ENCODE measurements at places on chromosomes 16 and 17.

- H3K4me3 ChIP-seq: no peak overlapping the region
- H3K36me3 ChIP-seq: peaks cover 72% of the 10 kb centered on the region
- no peaks in the 10 kb centered on the region for H3K27me3 ChIP-seq
- no peaks in the 10 kb centered on the region for H3K4me1 ChIP-seq
Measured at GRCh38 chr16:4870138-4870671, 22.9 kb downstream of the UBN1 start.

- H3K27me3 ChIP-seq: no peaks in the 10 kb centered on the region
- H3K4me1 ChIP-seq: no peaks in the 10 kb centered on the region
- H3K36me3 ChIP-seq: no peaks in the 10 kb centered on the region
- H3K27ac ChIP-seq: no peak overlapping the region
- DNase-seq: no peak
- H3K4me3 ChIP-seq: no peak overlapping the region
Measured at GRCh38 chr16:86245351-86245750, 265.0 kb upstream of the FOXF1 start.

- H3K4me3 ChIP-seq: peak overlapping the region; percentile 95
- DNase-seq: no peak
- peak overlapping the region; percentile 92 for H3K27ac ChIP-seq
- H3K27me3 ChIP-seq: no peaks in the 10 kb centered on the region
Measured at GRCh38 chr16:19520861-19521331, 1.0 kb downstream of the GDE1 start.

DNA sequence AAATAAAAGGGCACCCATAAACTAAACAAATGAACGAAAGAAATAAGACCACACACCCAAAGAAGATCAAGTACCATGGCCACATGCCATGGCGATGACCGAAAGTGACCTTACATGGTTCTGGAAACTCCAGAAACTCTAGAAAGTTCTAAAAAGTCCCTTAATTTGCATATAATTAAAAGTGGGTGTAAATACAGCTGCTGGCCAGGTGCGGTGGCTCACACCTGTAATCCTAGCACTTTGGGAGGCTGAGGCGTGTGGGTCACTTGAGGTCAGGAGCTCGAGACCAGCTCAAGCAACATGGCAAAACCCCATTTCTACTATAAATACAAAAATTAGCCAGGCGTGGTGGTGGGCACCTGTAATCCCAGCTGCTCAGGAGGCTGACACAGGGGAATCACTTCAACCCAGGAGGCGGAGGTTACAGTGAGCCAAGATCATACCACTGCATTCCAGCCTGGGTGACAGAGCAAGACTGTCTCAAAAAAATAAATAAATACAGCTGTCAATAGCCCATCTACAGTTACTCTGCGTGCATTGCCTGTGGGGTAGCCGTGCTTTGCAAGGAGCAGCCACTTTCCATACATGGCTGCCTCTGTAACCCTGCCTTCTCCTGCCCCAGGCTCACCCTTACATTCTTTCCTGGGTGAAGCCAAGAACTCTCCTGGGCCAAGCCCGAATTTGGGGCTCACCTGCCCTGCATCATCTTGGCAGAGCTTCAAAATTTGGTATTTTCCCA, 7.2 kb upstream of the ZNF778 start:
- DNase-seq: no peak
- no peaks in the 10 kb centered on the region for H3K4me1 ChIP-seq
- no peak overlapping the region for H3K27ac ChIP-seq
- H3K36me3 ChIP-seq: no peaks in the 10 kb centered on the region
- H3K27me3 ChIP-seq: no peaks in the 10 kb centered on the region
- no peak overlapping the region for H3K4me3 ChIP-seq

DNA sequence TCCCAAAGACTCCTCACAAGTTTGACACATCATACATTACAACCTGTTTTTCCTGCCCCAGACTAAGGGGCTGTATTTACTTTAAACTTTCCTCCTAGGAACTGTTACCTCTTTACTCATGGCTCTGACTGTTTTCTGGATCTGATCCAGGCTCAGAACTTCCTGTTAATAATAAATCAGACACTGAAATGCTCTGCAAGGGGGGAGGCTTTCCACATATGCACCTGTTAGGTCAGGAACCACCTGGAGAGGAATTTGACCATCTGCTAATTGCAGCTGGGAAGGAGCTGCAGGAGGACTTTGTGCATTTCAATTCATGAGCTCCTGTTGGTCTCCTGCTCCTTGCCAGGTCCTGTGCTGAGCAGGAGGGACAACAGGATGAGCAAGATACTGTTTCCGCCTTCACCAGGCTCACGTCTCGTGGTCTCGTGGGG, 476.9 kb upstream of the CDH5 start:
- H3K36me3 ChIP-seq: no peaks in the 10 kb centered on the region
- H3K4me1 ChIP-seq: no peaks in the 10 kb centered on the region
- no peak overlapping the region for H3K27ac ChIP-seq
- no peaks in the 10 kb centered on the region for H3K27me3 ChIP-seq

DNA sequence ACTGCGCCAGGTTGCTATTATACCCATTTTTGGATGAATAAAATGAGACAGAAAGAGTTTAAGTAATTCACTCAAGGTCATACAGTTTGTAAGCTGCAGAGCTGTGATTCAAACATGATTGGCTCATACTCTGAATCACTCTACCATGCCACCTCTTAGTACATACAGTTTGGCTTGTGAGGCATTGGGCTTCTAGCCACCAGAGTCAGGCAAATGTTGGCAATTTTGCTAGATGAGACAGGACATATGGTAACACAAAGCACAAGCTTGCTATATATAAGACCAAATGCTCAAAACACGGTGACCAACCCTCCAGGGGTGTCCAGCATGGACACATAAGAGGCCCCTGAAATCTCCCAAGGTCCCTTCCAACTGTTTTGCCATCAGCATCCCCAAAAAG, 236.0 kb upstream of the IRX5 start:
- H3K27ac ChIP-seq: no peak overlapping the region
- H3K4me1 ChIP-seq: no peaks in the 10 kb centered on the region
- H3K27me3 ChIP-seq: no peaks in the 10 kb centered on the region
- H3K4me3 ChIP-seq: no peak overlapping the region
- no peaks in the 10 kb centered on the region for H3K36me3 ChIP-seq

DNA sequence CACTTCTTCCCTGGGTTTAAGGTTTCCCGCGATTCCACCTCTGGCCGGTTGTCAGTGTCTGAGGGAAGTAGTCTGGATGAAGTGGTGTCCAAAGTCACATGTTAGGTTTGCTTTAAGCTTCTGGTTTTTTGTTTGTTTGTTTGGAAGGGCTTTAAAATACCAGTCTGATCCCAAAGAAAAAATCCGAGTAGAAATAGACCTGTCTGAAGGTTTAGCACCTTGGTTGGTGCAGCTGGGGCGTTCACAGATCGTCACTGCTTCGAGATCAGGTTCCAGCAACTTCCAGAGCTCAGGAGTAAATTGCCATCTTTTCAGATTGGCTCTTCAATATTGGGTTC, 567 bp downstream of the TMEM97 start:
- peaks cover 19% of the 10 kb centered on the region for H3K4me1 ChIP-seq
- H3K27me3 ChIP-seq: no peaks in the 10 kb centered on the region
- no peak for DNase-seq
- H3K27ac ChIP-seq: no peak overlapping the region

DNA sequence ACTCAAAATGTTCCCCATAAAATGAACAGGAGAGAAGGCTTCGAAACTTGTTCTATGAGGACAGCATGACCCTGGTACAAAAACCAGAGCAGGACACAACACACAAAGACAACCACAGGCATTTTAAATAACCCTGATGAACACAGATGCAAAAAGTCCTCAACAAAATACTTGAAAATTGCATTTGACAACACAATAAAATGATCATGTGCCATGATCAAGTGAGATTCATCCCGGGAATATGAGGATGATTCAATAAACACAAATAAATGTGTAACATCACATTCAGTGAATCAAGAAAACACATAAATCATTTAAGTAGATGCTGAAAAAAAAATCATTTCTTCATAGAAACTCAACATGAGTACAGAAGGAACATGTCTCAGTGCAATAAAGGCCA, 208.4 kb upstream of the WSB1 start:
- no peaks in the 10 kb centered on the region for H3K36me3 ChIP-seq
- no peak overlapping the region for H3K27ac ChIP-seq
- no peaks in the 10 kb centered on the region for H3K27me3 ChIP-seq
- H3K4me3 ChIP-seq: no peak overlapping the region
- DNase-seq: no peak

DNA sequence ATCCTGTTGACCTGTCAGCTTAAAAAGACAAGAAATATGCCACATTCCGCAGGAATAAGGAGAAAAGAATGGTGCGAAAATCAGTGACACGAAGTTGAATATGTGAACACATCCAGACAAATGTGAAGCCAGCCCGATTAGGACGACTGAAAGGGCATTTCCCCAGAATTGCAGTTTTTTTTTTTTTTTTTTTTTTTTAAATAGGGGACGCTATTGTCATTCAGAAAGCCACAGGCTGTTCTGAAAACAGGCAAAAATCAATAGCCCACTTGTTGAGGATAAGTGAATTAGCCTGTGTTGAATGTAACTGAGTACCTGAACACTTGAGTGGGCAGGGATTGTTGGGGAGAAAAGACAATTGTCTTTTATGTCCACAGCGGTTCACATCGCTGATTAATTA, 507.1 kb downstream of the WWOX start:
- no peaks in the 10 kb centered on the region for H3K27me3 ChIP-seq
- no peaks in the 10 kb centered on the region for H3K4me1 ChIP-seq
- no peak overlapping the region for H3K4me3 ChIP-seq
- H3K27ac ChIP-seq: no peak overlapping the region
